Aorta (tissue), 5 donors: ENCODE measurements at places on chromosomes 13 and 19. TPM values are rescaled to one million over a fixed set of nuclear protein-coding genes. Genes with fewer than 3 reads are reported as not detected.

PGLYRP1 gene
- 1.4 TPM for total RNA-seq

NRTN gene
- not detected for total RNA-seq

NOVA2 gene
- 8.1 TPM for total RNA-seq

CILP2 gene
- total RNA-seq = 0.36 TPM

VSTM2B gene
- total RNA-seq = not detected

ZNF738 gene
- 5.2 TPM for total RNA-seq

TEKTIP1 gene
- total RNA-seq = 1.8 TPM

TMIGD2 gene
- total RNA-seq = 0.26 TPM

SGCG gene
- total RNA-seq = 2.6 TPM

SEMA6B gene
- total RNA-seq = 25.6 TPM

NBEA gene
- total RNA-seq = 14.0 TPM

TMEM86B gene
- 2.0 TPM for total RNA-seq

POLR2E gene
- total RNA-seq = 95.6 TPM

GRIN3B gene
- total RNA-seq = 1.3 TPM

SELENOV gene
- not detected for total RNA-seq

KLK6 gene
- not detected for total RNA-seq

SPART gene
- 74.7 TPM for total RNA-seq

SDHAF1 gene
- 16.6 TPM for total RNA-seq

GRIN2D gene
- 4.0 TPM for total RNA-seq

ZNF506 gene
- 28.8 TPM for total RNA-seq

KRTDAP gene
- not detected for total RNA-seq

MEDAG gene
- 146 TPM for total RNA-seq
